ENCODE measurements at places on chromosomes 1 and 21.

GRCh38 chr1:41683681-41684500, 199.4 kb upstream of the EDN2 start:
- no peak for DNase-seq

DNA sequence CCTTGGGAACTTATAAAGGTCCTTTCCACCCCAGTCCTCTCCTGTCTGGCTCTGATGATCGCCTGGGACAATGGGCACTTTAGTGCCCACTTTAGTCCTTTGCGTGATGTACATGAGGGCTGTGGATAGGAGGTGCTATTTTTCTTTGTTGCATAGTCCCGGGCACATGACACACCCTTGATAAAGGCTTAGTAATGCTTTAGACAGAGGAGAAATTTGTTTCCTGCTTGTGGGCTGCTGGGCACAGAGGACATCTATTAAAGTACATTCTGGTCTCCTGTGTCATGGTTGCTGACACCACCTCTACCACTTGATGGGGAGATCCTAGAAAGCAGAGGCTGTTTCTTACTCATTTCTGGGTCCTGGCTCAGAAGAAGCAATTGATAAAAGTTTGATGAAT, 5.4 kb upstream of the KNCN start:
- DNase-seq = no peak

DNA sequence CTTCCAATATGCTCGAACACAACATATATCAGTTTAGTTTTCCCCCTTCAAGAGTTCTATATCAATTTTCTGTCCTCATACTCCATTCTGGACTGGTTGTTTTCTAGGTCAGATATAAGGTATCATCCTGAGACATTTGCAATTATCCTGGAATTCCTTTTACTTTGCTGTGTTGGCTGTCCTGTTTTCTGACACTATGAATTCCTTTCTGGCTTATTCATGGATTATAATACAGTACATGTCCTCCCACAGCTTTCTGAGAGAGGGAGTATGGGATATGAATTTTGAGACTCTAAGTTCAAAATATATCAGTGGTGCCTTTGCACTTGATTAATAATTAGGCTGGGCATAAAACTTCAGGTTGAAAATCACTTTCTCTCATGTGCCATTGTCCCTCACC, 11.9 kb downstream of the PHTF1 start:
- DNase-seq = no peak

- no peak for DNase-seq
Observed at GRCh38 chr1:54610601-54611580, 12.4 kb downstream of the FAM151A start.

GRCh38 chr21:34073749-34074282, 438 bp downstream of the MRPS6 start:
- DNase-seq = peak; percentile 36

DNA sequence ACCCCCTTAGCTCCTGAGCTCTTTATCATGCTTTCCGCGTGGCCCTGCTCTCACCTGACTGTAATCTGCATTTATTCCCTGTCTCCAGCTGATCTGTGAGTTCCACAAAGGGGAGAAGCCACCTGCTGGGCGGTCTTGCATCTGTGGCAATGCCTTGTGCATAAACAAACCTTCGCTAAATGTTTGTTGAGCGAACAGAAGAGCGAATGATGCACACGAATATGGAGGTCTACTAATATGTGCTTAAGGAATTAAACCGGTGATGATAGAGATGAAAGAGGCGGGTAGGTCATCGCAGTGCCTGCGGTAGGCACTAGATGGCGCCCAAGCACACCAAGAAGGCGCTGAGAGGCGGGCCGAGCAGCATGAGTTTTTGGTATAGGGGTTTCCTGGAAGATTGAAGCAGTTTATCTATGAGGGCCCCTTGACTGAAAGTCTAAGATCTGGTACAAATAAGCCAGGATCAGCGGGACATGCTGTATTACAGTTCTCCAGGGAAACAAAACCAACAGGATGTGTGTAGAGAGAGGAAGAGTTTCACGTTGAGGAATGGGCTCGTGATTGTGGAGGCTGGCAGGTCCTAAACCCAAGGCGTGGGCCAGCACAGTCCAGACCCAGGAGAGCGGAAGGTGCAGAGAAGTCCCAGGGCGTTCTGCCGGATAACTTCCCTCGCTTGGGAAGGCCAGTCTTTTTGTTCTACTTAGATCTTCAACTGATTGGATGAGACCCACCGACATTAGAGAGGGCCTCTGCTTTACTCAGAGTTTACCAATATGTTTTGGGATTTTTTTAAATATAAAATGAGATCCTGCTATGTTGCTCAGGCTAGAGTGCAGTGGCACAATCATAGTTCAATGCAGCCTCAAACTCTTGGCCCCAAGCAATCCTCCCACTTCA, 34.7 kb downstream of the TOMM20 start:
- peak; percentile 82 for DNase-seq

- no peak for DNase-seq
Observed at GRCh38 chr1:234953655-234954405, 174.8 kb downstream of the TOMM20 start.

DNA sequence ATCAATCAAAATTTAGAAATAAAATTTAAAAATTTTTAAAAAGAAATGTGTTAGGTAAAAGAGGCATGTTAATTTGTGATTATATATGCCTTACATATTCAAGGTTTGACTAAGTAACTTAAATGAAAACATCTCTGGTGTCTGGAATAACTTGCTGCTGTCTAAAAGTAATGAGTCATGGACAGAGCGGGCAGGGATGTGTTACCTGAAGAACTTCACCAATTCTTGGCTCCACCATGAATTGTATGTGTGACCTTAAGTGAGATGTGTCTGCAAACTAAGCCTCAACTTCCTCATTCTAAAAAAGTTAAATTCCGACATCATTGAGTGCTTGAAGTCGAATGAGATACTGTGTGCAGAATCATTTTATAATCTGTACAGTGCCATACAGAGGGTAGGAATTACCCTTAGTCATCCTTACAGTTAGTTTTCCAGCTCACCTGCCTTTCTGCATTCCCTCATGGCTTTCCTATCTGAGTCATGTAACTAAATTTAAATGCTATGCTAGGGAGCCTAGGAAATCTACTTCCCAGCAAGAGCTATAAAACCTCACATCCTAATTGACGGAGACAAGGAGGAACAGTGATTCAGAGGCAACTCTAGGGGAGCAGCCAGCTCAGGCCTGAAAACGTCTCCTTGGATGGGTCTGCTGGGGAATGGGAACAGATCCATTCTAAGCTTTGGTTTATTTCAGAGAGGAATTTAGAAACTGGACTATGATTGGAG, 100.7 kb upstream of the TSPAN2 start:
- no peak for DNase-seq

DNA sequence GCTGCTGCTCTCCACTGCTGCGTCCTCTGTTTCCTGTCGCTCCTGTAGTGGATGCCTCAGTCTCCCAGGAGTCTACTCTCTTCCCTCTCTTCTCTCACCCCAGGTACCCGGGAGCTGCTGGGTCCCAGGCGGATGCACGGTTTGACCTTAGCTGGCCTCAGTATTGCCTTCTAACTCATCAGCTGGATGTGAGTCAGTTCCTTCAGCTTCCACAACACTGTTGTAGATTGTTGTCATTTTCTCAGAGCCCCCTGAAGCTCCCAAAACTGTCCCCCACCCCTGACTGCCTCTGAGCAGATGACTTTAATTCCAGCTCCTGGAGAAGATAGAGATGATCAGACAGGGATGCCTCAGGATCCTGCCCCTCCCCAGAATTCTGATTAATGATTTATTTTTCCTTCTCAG, 7.2 kb downstream of the CNIH3 start:
- DNase-seq = no peak

DNA sequence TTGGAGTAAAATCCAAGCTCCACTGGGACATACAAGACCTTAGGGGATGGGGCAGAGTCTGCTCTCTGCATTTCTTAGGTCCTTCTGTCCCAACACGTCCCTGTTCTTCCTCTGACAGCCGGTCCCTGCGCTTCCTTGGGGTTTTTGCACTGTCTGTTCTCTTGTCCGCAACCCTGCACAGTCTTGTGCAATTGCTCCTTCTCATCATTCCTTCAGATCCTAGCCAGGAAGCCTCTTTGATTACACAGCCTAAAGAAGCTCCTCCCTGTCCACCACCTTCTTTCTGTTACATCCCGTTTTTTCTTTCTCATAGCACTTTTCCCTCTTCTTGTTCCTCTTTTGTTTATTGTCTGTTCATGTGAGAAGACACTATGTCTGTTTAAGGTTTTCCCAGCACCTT, 19.9 kb downstream of the ACOT11 start:
- DNase-seq = no peak

DNA sequence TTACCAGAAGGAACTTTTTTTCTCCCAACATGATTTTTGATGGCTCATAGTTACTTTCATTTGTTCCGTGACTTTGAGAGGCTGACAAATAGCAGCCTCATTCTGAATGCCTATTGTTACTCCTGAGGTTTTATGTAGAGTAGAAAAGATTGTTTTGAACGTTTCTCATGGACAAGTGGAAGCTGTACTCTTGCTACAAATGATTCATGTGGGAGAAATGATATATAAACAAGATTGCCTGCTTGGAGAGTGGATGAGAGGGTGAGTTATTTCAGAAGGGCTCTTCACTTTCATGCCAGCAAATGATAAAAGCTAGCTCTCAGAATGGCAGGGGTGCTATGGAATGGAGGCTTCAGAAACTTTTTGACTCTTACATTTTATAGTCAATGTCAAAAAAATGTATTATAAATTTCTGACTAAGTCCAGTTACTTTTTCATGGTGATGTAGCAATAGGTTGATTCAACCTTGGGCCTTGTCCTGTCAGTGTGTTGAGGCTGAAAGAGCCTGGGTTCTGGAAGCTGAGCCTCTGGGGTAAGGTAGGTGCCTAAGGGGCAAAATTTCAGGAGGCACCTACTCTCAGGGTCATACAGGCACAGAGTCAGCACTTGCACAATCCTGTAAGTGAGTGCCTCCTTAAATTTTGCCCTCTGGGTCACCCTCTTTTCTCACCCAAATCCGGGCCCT, 19.4 kb downstream of the JUN start:
- no peak for DNase-seq

DNA sequence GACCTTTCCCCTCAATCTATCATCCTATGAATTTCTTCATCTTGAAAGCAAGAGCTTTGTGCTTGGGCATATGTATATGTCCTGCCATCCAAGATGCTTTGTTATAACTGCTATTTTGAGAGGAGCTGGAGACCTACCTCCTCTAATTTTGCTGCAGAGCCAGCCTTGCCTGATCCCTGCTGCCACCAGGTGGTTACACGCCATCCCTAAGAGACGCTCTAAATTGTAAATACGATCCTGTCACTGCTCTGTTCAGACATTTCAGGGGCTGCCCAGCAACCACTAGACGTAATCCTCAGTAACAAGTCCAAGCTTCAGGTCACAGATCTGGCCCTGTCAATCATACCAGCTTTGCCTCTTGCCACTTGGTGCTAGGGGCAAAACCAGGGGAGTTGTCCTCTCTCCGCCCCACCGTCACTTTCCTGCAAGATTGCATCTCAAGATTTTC, 32.9 kb downstream of the GPA33 start:
- no peak for DNase-seq

- DNase-seq = no peak
Observed at GRCh38 chr1:87202922-87203655, 125.6 kb upstream of the LMO4 start.

DNA sequence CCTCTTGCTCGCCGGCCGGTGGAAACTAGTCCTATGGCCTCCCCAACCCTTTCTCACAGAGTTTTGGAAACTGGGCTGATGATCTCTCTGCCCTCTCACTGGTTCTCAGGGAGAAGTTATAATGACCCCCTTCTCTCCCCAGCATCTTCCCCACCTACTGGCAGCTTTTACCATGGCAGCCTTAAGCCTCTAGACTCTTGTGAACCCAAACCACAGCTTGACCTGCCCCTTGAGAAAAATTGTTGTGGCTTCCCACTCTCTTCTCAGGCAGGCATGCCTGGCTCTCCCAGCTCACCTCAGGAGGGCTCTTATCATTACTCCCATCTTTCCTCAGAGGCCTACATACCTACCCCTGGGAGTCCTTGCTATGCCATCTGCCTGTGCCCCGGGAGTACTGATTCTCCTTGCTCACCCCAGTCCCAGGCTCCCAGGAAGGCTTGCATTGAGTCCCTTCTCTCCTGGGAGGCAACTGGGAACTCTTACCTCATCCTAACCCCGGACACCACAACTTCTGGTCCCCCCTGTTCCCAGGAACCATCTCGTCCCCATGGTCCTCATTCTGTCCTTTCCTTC, 1.6 kb downstream of the NSUN4 start:
- DNase-seq = no peak

DNA sequence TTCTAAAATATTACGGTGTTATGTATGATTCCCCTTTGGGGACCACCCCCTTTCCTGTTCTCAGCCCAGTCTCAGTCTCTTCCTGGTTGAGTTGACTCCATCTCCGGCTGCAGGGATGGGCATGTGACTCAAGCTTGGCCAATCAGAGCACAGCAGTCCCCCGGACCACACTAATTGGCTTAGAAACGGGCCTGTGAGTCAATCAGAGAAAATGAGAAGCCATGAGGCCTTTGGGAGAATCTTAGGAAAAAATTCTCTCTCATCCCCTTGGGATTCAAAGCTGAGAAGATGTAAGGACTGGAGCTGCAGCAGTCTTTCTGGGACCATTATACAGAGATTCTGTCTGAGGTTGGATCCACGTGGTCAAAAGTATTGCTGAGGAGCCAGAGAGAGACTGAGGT, 10.7 kb upstream of the FHAD1 start:
- DNase-seq = no peak

GRCh38 chr21:19608101-19608621, 1204.6 kb upstream of the TMPRSS15 start:
- DNase-seq = no peak

DNA sequence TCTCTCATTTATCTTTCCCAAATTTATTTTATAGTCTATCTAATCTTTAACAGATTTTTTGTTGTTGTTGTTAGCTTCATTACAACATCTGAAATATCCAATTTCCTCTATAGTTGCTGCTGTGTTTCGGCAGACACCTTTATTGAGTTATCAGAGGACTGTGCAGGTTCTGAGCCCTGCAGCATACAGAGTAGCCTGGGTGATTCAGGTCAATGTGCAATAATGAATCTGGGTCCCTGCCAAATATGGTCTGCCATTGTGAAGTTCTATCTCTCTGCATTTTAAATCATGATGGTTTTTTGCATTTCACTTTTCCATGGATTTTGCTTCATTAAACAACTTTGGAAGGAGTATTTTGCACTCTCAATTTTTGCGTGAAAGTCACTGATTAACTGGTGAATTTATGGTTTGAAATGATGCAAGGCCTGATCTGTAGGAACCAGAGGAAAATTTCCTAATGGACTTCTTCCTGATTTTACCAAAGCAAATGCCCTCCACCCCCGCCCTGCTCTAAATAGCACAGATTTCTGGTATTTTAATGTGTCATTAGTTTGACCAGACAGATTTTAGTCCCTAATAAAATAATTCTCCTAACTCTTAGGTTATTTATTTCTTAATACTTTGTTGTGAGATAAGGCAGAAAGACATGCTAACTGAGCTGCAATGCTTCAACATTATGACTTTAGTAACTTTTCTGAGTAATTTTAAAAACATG, 402.3 kb downstream of the PTBP2 start:
- no peak for DNase-seq

- no peak for DNase-seq
Observed at GRCh38 chr1:36664571-36665287, 182.0 kb upstream of the CSF3R start.

- no peak for DNase-seq
Observed at GRCh38 chr1:17094664-17095063, 24.6 kb downstream of the PADI2 start.
